ENCODE measurements at places on chromosomes 1 and 21. TPM values are rescaled to one million over a fixed set of nuclear protein-coding genes. Genes with fewer than 3 reads are reported as not detected.

Gene ST6GALNAC5
- 3.4 TPM for total RNA-seq

Gene NTRK1
- total RNA-seq = not detected

Gene ZNF687
- 5.7 TPM for total RNA-seq

Gene CFHR1
- not detected for total RNA-seq

Gene CLEC20A
- not detected for total RNA-seq

Gene C1orf105
- not detected for total RNA-seq

- no peaks in the 10 kb centered on the region for H3K4me1 ChIP-seq
- H3K27me3 ChIP-seq = no peaks in the 10 kb centered on the region
- no peak overlapping the region for H3K27ac ChIP-seq
- no peak overlapping the region for H3K4me3 ChIP-seq
- no peaks in the 10 kb centered on the region for H3K36me3 ChIP-seq
Observed at GRCh38 chr1:233790662-233791371, 113.7 kb upstream of the SLC35F3 start.

DNA sequence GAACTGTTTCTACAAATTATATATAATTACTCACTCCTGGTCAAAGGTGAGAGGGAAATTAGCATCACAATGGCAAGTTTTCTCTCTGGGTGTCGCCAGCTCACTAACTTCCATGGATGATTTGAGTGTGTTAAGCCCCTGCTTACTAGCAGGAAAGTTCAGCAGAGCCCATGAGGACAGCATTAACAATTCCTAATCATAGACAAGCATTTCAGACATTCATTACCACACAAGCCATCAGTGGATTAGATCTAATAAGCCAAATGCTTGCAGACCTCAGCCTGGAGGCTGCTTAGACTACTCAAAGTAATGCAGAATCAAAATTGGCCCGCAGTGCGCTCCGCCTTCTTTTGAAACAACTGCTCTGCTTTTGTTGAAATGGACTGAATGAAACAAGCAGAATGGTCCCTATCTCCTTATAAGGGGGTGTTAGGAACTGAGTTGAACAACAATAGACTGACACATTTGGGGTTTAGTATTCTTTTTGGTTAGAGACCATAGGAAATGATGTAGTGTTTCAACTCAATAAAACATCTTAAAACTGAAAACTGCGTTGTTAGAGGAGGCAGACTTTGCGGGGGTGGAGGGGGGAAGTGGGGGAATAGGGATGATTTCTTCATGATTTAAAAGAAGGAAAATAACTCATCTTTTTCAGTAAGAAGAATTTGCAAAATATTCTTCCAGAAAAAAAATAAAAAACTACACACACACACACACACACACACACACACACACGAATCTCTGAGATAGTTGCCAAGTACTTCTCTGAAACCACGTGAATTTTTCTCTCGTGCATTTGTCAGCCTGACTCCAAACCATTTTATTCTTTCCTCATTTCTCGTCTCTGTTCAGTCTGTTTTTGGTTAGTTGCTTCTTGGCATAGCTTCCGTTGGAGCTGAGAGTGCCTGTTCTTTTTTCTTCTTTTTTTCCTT, 54.6 kb downstream of the GORAB start:
- peaks cover 4% of the 10 kb centered on the region for H3K4me1 ChIP-seq
- DNase-seq = peak; percentile 40
- H3K4me3 ChIP-seq = no peak overlapping the region
- no peak overlapping the region for H3K27ac ChIP-seq
- H3K36me3 ChIP-seq = no peaks in the 10 kb centered on the region

DNA sequence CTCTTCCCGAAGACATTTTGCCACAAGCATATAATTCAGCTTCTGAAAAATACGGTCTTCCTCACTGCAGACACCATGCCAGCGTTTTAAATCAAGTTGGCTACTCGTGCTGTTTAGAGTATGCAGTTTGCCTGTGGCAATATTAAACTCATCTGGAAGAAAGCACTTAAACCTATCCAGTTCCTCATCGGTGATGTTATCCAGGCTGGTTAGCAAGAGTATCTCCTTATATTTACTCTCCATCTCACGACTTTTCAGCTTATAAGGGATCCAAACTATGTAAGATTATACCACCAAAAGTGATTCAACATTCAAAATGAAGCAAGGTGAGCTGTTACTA, 9.7 kb upstream of the IFI16 start:
- no peaks in the 10 kb centered on the region for H3K36me3 ChIP-seq
- H3K27me3 ChIP-seq = no peaks in the 10 kb centered on the region
- peak overlapping the region; percentile 61 for H3K4me3 ChIP-seq
- no peaks in the 10 kb centered on the region for H3K4me1 ChIP-seq

DNA sequence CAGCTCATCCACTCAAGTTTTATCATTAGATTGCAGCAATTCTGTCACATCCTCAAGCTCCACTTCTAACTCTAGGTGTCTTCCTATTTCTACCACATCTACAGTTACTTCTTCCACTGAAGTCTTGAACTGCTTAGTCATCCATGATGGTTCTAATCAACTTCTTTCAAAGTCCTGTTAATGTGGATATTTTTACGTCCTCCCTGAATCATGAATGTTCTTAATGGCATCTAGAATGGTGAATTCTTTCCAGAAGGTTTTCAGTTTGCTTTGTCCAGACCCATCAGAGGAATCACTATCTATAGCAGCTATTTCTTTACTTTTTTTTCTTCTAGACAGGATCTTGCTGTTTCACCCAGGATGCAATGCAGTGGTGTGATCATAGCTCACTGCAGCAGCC, 78.0 kb upstream of the RNPC3 start:
- DNase-seq = no peak
- H3K27me3 ChIP-seq = no peaks in the 10 kb centered on the region
- no peaks in the 10 kb centered on the region for H3K36me3 ChIP-seq
- no peaks in the 10 kb centered on the region for H3K4me1 ChIP-seq
- H3K27ac ChIP-seq = no peak overlapping the region

DNA sequence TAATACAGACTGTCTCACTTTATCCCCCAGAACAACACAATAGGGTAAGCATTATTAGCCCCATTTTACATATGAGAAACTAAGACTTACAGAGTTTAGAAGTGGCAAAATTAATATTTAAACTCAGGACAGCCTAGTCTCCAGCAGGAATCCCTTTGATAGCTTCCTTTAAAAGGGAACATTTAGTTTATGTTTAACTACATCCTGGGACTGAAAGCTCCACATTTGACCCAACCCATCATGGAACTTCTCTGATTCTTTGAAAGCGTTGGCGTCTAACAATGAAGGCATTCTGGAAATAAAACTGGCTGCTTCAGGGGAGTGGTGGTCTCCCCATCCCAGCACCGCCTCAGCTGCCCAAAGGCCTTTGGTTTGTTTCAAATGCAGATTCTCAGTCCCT, 250.6 kb upstream of the NFIA start:
- no peak overlapping the region for H3K4me3 ChIP-seq
- H3K27me3 ChIP-seq = no peaks in the 10 kb centered on the region

- no peak overlapping the region for H3K27ac ChIP-seq
- H3K27me3 ChIP-seq = peaks cover 7% of the 10 kb centered on the region
- DNase-seq = no peak
- peaks cover 3% of the 10 kb centered on the region for H3K4me1 ChIP-seq
- H3K36me3 ChIP-seq = no peaks in the 10 kb centered on the region
Observed at GRCh38 chr1:169103002-169103401, 3.5 kb upstream of the ATP1B1 start.

DNA sequence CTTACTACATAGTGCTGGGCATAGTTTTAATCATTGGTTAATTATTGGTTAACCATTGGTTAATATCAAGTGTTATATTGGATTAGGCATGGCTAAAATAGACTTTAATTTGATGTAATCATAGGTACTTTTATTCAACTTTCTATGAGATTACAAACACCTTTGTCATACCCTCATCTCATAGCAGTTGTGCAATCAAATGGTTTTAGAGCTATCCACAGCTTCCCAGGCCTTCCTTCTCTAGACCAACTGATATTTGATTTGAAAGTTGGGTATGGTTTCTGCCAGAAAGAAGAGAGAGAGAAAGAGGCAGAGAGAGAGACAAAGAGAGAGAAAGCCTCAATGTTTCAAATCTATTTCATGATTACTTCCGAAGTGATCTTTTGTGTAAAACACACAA, 9.6 kb upstream of the RGS1 start:
- H3K36me3 ChIP-seq = no peaks in the 10 kb centered on the region
- H3K27me3 ChIP-seq = no peaks in the 10 kb centered on the region
- DNase-seq = peak; percentile 25
- peaks cover 2% of the 10 kb centered on the region for H3K4me1 ChIP-seq

- H3K36me3 ChIP-seq = peaks cover 34% of the 10 kb centered on the region
- no peaks in the 10 kb centered on the region for H3K27me3 ChIP-seq
Observed at GRCh38 chr1:204545881-204546280, 29.7 kb downstream of the MDM4 start.
